ENCODE measurements at places on chromosomes 6 and 20. TPM values are rescaled to one million over a fixed set of nuclear protein-coding genes. Genes with fewer than 3 reads are reported as not detected.

CFB gene
- total RNA-seq: 0.29 TPM

ZNF831 gene
- 4.0 TPM for total RNA-seq

NFYA gene
- total RNA-seq: 35.1 TPM

TTBK1 gene
- 0.02 TPM for total RNA-seq

BLOC1S5 gene
- total RNA-seq: 13.8 TPM

DACT2 gene
- total RNA-seq: not detected

C6orf52 gene
- 1.6 TPM for total RNA-seq

SRMS gene
- not detected for total RNA-seq

CCN5 gene
- total RNA-seq: not detected
